Stimulated activated CD4-positive, alpha-beta T cell treated with anti-CD3 and anti-CD28 coated beads, Interleukin-4, amount 100 ng/mL, for 4 hours (primary cell): ENCODE measurements at places on chromosomes 7 and 10.

GRCh38 chr7:31720366-31720765, 33.4 kb downstream of the PPP1R17 start:
- DNase-seq = no peak

- no peak for DNase-seq
These were observed 26.6 kb downstream of the TET1 start for GRCh38 chr10:68586606-68587305.

GRCh38 chr7:1087465-1087814, 473 bp upstream of the GPER1 start:
- DNase-seq = no peak

GRCh38 chr7:50854831-50855230, 72.1 kb upstream of the GRB10 start:
- DNase-seq = no peak

DNA sequence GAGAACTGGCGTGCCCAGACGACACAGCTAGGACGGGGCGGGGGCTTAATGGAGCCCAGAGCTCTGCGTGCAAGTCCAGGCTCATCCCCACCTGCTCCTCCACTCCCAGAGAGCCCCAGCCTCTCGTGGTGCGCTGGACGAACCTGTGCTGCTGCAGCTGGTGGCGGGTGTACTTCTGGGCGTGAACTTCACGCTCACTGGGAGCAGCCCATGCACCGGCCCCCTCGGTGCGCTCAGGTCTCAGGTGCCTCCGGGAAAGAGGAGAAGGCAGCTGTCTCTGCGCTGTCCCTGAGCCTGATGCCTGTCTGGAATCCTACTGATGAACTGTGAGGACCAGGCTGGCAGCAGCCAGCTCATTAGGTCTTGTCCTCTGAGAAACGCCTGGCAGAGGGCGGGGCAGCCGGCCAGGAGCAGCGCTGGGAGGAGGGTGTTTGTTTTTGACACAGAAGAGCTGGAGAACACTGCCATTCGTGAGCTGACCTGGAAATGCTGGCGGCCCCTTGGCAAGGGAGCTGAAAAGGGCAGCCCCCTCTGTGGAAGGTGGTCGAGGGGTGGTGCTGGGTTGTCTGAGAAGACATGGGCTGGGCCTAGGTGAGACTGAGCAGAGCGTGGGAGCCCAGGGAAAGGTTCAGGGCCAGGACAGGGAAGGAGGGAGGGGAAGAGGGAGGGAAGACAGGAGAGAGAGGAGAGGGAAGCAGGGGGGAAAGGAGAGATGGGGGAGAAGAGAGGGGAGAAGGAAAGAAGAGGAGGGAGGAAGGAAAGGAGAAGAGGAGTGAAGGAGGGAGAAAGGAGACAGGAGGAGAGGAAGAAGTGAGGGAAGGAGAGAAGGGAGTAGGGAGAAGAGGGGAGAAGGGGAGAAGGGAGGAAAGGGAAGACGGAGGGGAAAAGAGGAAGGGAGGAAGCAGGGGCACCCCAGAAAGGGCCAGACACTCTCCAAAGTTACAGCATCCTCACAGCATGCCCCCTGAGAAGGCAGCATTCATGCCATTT, 53.5 kb upstream of the TNS3 start:
- no peak for DNase-seq

DNA sequence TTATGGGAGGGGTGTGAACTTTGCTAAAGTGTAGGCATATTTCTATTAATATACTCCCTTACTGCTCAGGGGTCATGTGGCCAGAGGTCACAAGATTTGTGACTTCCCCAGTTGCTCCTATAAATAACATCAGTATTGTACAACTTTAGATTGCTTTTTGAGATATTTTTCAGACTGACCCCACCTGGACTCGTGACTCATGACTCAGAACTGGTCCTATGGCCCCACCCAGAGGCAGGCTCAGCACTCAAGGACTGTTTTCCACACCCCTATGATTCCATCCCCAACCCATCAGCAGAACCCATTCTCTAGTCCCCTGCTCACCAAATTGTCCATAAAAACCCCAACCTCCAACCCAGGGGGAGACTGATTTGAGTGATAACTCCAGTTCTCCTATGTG, 2.7 kb upstream of the CUL2 start:
- no peak for DNase-seq

DNA sequence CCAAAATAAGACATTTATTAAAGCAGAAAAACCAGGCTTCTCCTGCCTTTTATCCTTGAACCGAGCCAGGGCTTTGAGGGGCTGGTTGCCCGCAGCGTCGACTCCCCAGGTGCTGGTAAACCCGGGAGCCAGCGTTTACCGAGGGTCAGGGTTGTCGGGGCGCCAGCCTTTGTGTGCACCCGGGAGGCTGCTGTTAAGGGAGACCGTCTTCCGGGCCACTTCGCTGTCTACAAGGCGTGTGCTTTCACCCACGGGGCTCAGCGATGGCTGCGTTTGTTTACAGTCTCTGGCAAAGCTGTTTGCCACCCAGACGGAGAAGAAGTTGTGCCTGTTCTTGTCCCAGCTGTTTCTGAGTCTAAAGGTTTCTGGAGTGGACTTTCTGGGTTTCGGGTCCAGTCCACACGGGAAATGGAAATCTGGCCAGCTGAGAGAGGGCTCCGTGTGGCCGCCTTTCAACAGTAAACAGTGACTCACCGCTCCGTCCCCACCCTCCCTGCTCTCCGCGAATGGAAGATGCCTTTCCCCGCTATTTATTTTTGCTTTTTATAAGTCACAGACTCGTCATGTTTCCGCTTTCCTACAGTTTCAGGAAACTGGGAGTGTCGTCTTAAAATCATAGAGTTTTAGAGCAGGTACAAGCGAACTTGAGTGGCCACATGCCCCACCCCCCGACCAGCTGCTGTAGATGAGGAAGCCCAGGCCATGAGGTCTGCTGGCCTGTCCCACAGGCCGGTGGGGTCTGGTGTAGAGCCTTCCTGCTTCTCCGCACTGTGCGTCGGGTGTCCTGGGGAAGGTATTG, 2.2 kb downstream of the MAFK start:
- peak; percentile 47 for DNase-seq

DNA sequence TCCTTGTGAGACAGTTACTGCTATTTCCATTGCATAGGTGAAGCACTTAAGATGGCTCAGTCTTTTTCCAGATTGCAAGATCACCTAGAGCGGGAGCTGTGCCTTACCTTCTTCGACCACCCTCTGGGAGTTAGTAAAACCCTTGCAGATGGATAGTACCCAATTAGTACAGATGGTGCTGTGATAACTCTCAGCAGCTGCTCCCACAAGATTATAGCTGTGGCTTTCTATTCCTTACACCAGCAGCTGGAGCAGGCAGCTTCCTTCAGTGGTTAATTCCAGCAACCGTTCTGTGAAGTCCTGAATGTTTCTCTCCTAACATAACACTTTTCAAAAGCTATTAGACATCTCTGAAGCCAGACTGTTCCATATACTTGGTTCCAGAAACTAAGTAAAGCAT, 796.8 kb downstream of the XPNPEP1 start:
- no peak for DNase-seq

GRCh38 chr7:130900471-130901076, 166.6 kb upstream of the KLF14 start:
- no peak for DNase-seq

GRCh38 chr10:35017608-35018007, 72.5 kb downstream of the CUL2 start:
- no peak for DNase-seq

DNA sequence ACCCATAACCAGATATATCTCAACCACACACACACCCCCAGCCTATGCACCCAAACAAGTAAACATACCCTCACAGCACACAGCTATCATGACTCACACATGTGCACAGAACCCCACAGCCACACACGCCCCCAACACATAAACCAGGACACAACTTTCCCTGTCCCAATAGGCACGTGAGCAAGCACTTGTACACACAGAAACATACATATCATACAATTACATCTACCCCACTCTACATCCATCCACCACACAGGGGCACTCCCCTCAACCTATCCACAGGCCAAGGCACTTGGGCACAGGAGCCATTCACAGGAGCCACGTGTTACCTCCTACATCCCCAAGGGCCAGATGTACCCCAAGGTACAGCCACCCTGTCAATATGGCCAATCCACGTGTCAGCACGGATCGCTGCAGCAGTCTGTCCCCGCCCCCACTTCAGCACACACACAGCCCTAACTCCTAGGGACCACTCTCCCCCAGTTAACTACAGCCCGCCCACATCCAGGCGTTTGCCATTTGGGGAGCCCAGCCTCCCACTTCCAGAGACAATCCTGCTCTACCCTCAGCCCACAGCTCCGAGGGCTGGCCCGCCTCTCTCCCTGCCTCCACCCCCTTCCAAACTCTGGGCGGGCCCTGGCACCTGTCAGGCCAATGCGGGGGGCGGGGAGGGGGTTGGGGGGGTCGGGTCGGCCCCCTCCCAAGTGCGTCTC, 163.5 kb downstream of the SH3PXD2A start:
- no peak for DNase-seq

DNA sequence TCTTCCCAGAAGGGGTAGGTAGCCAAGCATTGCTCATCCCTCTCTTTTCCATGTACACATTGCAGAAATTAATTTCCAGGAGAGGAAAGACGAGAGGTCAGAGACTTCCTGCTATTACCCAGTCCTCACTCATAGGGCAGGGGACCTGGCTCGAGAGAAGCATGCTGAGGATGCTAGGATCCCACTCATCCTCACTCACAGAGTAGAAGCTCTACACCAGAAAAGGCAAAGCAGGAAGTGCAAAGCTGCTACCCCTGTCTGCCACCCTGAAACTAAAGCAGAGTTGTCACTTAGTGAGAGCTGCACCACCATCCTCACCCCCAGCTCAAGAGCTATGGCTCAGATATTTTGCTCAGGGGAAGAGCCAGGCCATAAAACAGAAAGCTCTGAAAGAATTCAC, 9.9 kb downstream of the OR9A2 start:
- no peak for DNase-seq

DNA sequence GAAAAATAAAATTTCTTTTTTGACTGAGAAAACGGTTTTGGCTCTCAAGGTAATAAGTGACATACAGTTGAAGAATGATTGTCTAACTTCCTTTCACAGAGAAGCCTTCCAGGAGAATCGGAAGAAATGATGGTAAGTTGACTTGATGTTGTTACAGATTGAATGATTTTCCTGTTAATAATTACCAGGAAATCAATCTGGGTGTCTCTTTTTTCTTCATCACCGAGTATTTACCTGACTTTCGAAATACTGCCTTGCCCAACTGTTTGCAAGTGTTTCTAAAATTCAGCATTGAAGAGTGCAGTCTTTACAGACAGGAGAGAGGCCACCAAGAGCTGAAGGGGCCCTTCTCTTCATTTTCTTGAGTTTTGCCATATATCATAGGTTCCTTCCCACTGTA, 4.0 kb downstream of the ITIH2 start:
- DNase-seq = no peak

DNA sequence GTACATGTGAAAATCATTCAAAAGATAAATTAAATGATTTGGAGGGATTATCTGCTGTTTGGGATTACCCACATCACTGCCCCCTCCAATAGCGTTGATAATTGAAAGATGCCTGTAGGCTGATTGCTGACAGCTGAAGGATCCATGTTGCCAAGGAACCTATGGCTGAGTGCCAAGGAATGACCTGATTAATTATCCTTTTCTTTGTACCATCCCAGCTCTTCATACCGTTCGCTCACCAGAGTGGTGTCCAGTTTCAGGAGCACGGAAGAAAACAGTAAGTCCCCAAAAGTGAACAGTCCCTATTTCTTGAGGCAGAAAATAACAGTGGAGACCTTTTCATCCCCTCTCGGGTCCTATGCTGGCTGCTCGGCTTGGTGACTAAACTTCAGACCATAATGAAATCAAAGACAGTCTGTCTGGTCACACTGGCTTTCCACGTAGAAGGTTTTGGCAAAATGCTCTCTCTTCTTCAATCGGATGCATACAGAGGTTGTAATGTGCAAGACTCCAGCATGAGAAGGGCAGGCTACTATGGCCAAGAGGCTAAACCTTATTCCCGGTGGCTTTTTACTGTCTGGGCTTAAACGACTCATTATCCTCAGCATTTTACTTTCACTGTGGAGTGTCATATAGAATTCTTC, 108.8 kb downstream of the SPAG6 start:
- no peak for DNase-seq

GRCh38 chr7:10706875-10707493, 266.7 kb upstream of the PHF14 start:
- DNase-seq = no peak

DNA sequence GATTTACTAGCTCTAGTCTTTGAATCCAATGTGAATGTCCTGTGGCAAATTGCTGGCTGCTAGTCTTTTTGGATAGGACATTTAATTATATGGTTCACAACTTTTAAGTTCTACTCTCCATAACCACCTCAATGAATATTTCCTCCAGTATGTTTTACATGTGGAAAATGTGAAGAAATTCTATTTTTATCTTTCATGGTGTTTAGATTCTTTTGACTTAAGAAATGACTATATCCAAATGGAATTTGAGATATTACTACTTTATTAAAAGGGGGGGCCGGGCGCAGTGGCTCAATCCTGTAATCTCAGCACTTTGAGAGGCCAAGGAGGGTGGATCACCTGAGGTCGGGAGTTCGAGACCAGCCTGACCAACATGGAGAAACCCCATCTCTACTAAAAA, 202.0 kb downstream of the ARL4A start:
- DNase-seq = no peak

- DNase-seq = no peak
These were observed 363.2 kb downstream of the REEP3 start for GRCh38 chr10:63884426-63884825.

- DNase-seq = peak; percentile 32
These were observed 1.9 kb downstream of the ACSL5 start for GRCh38 chr10:112375721-112376395.

DNA sequence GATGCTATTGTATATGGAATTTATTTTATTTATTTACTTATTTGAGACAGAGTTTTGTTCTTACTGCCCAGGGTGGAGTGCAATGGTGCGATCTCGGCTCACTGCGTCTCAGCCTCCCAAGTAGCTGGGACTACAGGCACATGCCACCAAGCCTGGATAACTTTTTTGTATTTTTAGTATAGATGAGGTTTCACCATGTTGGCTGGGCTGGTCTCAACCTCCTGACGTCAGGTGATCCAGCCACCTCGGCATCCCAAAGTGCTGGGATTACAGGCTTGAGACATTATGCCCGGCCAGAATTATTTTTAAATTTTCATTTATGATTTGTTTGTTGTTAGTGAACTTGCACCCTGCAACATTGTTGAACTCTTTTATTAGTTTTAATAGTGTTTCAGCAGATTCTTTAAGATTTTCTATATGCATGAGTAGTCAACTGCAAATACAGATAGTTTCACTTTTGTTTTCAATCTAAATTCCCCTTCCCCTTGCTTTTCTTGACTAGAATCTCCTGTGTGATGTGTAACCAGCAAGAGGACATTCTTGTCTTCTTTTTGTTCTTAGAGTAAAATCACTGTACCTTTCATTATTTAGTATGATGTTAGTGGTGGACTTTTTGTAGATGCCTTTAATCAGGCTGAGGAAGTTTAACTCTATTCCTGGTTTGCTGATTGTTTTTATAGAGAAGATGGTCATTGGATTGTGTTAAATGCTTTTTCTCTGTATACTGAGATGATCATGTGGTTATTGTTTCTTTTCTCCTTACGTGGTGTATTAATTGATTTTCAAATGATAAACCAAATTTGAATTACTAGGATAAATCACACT, 27.8 kb downstream of the ZNF33A start:
- DNase-seq = no peak

GRCh38 chr7:38950309-38950708, 27.4 kb upstream of the POU6F2 start:
- DNase-seq = no peak

- no peak for DNase-seq
These were observed 1.8 kb upstream of the DDX50 start for GRCh38 chr10:68899186-68899745.
